ENCODE measurements at places on chromosomes 5 and 9.

DNA sequence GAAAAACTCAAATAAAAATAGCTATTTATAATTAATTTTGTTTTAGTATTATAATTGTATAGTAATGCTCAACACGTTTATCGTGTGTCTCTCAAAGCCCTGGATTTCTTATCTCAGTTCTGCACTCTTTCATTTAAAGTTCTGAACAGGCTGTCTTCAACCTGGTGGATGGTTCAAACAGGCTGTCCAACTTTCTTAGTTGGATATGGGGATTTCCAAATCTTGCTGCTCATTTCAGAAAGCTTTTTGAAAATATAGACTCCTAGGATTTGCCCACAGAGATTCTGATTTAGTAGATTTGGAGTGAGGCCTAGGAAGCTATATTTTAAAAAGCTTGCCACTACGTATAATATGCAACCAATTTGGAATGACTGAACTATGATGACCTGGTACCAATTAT, 120.3 kb downstream of the GRIA1 start:
- DNase-seq: no peak

- DNase-seq: no peak
Observed at GRCh38 chr9:135022191-135022870, 65.1 kb upstream of the OLFM1 start.

DNA sequence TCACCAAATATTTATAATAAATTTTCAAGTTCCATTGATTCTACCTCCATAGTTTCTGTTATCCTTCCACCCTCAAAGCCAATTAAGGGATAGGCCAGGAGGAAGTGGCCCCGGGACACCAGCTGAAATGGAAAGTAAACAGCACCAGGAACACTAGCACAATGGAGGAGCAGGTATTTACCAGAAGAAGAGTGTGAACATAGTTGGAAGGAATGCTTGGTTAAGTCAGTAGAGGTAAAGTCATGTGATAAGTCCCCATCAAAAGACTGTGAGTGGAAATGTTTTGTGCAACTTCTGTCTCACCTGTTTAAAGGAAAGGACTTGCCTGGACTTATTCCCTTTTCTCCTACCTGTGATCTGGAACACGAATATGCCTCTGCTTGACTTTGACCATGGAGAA, 146.7 kb upstream of the RAI14 start:
- DNase-seq: no peak

DNA sequence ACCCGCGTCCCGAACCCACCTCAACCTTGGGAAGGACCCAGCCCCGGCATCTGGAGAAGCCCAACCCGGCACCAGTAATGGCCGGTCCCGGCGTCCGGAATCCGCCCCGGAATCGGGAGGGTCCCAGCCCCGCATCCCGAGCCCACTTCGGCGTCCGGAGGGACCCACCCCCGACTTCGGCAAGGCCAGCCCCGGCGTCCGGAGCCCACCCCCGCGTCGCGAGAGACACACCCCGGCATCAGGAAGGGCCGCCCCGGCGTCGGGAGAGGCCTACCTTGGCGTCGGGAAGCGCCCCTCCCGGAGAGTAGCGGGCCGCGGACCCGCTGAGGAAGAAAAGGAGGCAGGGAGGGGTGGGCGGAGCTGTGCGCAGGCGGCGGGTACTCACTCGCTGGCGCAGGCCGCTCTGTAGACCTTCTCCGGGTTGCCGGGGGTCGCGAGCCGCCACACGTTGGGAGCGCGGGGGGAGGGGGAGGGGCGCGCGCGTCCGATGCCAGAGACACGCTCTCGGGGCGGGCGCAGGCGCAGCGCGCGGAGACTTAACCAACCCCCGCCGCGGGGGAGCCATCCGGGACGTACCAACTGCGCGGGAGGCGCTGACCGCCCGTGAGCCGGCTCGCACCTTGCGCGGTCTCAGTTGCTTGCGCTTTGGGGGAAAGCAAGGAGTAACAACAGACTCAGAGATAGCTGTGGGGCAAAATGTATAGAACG, at the start of gene UIMC1:
UIMC1 (minus strand) TSS at position 515 of the 708 bp plus-strand sequence. CDS start 24,164 bp downstream, outside the sequence.
- DNase-seq: peak; percentile 90

DNA sequence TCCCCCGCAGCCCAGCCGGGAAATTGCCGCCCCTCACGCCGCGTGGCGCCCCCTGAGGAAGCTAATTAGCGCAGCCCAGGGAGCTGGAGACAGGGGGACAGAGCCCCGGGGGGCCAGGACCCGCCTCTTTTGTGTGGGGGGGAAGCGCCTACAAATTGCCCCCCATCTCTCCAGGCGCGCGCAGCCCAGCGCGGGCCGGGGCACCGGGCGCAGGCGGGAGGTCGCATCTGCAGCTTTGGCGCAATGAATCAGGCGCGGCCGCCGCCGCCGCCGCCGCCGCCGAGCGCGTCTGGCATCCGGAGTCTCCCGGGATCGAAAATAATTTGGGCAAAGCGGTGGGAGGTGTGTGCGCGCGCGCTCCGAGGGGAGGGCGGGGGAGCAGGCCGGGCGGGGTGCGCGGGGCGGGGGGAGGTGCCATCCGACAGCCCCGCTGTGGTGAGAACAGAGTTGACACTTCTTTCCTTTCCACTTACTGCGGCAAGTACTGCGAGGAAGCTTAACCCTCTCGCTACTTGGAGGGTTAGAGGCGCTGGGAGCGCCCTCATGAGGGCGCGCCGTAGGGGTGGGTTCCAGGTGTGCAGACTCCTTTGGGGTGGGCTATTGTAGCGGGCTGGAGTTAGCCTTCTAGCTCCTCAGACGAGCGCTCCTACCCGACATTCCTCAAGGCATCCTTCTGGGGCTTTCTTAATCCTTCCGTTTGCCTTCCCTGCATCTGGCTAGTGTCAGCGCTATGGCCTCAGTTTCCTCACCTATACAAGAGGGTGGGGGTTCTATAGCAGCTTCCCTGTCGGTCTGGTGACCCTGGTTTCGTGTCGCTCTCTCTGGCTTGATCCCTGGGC, 63.1 kb downstream of the CXXC5 start:
- DNase-seq: no peak

GRCh38 chr5:175642998-175643397, 14.9 kb upstream of the HRH2 start:
- DNase-seq: no peak

DNA sequence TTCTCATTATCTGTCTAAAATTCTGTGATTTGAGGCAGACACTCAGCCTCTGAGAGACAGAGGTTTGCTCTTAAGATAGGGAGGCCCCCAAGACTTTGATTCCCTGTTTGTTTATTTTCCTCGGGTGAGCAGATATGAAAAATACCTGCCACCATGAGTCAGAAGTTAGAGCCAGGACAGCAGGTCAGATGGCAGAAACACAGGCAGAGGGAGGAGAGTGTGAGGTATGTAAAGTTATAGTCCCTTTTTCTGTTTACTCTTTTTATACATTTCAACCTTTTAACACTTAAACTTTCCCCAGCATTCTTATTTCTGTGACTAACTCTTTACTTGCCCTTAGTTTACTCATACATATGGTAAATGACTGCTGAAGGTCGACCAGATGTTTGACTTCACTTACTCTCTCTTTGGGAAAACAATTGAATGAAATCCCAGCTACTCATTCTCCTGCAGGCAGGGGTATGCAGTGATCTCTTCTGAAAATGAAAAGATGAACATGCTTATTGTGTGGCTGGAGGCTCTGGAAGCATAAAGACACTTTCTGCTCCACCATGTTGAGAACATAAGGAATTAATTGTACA, 383.8 kb downstream of the NTRK2 start:
- no peak for DNase-seq

- DNase-seq: no peak
Observed at GRCh38 chr9:122376796-122377195, 6.0 kb downstream of the PTGS1 start.

- no peak for DNase-seq
Observed at GRCh38 chr9:99363509-99363908, 141.4 kb downstream of the SEC61B start.

- no peak for DNase-seq
Observed at GRCh38 chr9:122348288-122348777, 22.5 kb upstream of the PTGS1 start.

GRCh38 chr9:10104774-10105173, 508.0 kb downstream of the PTPRD start:
- DNase-seq: no peak

DNA sequence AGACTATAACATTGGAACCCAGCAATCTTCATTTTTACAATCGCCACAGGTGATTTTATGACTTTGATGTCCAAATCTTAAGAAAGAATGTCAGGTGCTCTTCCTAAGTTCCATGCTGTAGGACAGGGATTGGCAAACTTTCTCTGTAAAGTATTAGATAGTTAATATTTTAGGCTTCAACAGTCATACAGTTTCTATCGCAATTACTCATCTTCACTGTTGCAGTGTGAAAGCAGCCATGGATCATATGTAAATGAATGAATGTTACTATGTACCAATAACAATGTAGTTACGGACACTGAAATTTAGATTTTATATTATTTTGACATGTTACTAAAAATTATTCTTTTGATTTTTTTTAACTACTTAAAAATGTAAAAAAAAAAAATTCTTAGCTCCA, 169.7 kb downstream of the DTWD2 start:
- DNase-seq: no peak

GRCh38 chr9:124752967-124753366, 18.1 kb downstream of the NR6A1 start:
- DNase-seq: peak; percentile 68

- no peak for DNase-seq
Observed at GRCh38 chr9:127883959-127884358, 6.5 kb upstream of the AK1 start.

GRCh38 chr9:27336126-27336525, 39.2 kb upstream of the EQTN start:
- no peak for DNase-seq

DNA sequence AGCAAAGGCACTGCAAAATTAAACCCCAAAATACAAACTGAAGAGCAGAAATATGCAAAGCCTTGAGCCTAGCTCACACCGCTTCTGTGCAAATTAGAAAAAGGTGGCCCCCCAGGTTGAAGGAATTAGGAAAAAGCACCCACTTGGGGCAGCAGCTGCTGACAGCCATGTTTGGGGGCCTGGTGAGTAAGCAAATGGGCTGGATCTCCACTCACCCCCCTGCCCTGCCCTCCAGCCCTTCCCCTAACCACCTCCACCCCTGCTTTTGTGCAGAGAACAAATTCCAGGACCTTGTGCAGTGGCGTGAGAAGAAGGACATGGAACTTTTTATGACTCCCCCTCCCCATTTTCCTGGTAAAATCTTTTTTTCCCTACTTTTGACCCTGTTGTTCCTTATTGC, 92.0 kb upstream of the DNAH5 start:
- DNase-seq: no peak

DNA sequence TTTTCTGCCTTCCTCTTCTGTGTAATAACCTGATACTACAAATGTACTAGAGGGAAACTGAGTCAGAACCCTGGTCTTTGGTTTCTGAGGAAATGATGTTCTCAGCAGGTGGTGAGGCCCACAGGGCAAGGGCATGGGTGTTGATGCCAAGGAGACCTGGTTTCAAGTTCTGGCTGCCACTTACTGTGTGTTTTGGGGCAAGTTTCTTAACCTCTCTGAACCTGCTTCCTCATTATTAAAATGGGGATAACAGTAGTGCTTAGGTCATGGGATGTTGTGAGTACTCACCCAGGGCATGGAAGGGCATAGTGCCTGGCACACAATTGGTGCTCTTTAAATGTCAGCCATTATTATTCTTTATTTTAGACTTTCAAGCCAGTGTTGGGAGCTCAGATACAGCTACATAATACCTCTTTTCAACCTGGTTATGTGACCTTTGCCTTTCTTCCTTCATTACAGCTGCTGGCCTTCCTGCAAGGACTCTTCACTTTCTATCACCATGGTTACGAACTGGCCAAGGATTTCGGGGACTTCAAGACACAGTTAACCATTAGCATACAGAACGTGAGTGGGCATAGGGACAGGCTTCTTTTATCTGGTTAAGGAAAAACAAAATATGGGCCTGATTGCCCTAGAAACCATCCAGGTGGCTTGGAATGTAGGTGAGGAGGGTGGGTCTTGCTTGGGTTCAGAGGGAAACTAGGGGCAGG, 131.5 kb downstream of the ARHGAP26 start:
- no peak for DNase-seq

DNA sequence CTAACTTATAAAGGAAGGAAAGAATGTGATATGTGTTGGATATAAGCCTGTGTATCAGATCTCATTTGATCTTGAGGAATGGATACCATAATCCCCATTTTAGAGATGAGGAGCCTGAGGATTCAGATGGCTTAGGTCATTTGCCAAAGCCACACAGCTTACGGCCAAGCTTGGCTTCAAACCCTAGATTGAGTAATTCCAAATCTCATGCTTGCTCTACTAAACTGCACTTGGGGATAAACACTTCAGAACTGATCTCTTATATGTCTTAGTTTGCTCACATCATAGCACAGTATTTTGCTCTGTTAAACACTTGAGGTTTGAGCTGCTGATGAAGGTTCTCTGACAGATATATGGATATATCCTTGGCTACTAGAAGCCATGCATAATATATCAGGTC, 504.4 kb downstream of the NTRK2 start:
- no peak for DNase-seq

DNA sequence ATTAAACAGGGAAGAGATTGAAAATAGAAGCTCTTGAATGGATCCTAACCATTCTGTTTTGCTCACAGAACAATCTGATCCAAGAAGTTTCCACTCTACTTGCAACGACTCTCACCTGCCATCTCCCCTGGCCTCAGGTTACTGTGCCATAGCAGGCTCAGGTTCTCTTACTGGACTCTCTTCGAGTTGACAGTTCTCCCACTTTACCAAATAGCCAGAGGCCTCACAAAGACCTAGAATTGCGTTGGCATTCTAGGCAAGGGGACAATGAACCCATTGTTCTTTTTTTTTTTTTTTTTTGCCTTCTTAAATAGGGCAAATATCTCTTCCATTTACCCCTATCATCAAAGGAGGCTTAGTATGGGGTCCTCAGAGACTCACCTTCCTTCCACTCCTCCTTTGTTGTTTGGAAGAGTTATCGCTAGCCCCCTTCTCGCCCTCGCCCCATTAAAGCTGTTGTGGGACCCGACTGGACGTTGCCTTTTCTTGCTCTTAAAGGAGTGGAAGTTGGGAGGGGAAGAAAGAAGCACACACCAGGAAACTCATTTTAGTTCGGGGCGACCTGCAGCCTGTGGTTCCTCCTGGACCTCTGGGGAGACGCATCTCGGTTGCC, 688 bp upstream of the PLPPR1 start:
- DNase-seq: no peak

GRCh38 chr5:127599847-127600246, 49.0 kb upstream of the CTXN3 start:
- DNase-seq: no peak

DNA sequence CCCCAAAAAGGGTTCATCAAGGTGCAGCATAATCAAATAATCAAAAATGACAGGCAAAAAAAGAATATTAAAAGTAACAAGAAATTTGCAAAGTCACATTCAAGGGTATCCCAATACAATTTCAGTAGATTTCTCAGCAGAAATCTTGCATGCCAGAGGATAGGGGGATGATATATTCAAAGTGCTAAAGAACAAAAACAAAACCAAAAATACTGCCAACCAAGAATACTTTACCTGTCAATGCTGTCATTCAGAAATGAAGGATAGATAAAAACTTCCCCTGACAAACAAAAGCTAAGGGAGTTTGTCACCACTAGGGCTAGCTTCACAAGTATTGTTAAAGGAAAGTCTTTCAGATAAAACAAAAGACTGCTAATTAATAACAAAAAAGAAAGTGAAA, 68.7 kb upstream of the EDIL3 start:
- DNase-seq: no peak
